ENCODE measurements at places on chromosomes 3 and 15. TPM values are rescaled to one million over a fixed set of nuclear protein-coding genes. Genes with fewer than 3 reads are reported as not detected.

GOLGA6L7 gene
- total RNA-seq, result not detected

SLC6A11 gene
- not detected for total RNA-seq

RPP25 gene
- 40.1 TPM for total RNA-seq

ZNF385D gene
- 13.0 TPM for total RNA-seq

ASB14 gene
- not detected for total RNA-seq

GPR149 gene
- not detected for total RNA-seq

All from Panc1 (cell line).